Cortex of kidney (tissue), 1 donor: ENCODE measurements at places on chromosomes 5 and 9.

GRCh38 chr5:111383288-111383970 is 128.9 kb downstream of the STARD4 start:
- DNase-seq, result no peak

DNA sequence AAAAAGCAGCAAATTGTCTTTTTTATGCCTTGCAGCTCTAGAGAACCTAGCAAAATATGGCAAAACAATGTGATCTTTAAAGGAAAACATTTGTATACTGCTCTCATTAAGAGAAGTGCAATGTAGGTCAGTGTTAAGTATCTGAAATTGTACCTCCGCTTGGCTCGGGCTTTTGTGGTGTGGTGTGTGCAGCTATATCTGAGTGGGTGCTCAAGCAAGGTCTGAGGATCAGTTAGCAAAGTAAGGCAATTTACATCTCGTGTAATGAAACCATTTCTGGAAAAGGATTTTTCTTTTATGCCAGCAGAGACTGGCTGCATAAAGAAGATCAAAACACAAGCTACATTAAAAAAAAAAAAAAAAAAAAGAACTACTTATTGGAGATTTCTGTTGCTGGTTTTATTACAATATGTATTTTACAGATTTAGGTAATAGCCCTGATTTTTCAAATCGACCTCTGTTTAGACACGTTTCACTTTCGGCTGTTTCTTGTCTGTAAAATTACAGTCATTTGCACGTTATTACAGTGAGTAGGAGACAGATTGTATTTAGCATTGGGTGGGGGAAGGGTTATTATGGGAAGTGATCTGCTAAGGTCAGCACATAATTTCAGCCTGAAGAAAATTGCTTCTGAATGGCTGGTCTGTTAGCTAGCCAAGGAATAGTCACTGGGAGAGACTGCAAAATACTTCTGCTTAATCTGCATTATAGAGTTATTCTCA is 7.9 kb upstream of the ZNF608 start:
- no peak for DNase-seq

DNA sequence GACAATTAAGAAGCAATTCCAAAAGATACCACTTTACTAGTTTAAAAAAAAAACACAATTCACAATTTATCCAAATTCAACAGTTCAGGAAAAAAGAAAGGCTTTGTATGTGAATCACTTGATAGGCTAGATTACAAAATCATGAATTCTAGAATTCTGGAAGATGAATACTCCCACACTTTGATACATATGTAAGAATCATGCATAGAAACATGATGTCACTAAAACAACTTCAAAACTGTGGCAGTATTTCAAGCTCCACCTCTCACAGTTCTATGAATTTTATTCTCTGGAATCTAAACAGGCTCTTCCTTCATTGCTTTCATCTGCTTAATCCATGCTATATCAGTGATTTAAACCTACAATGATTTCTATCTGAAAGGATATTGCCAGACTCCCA is 51.0 kb downstream of the GNAQ start:
- no peak for DNase-seq

DNA sequence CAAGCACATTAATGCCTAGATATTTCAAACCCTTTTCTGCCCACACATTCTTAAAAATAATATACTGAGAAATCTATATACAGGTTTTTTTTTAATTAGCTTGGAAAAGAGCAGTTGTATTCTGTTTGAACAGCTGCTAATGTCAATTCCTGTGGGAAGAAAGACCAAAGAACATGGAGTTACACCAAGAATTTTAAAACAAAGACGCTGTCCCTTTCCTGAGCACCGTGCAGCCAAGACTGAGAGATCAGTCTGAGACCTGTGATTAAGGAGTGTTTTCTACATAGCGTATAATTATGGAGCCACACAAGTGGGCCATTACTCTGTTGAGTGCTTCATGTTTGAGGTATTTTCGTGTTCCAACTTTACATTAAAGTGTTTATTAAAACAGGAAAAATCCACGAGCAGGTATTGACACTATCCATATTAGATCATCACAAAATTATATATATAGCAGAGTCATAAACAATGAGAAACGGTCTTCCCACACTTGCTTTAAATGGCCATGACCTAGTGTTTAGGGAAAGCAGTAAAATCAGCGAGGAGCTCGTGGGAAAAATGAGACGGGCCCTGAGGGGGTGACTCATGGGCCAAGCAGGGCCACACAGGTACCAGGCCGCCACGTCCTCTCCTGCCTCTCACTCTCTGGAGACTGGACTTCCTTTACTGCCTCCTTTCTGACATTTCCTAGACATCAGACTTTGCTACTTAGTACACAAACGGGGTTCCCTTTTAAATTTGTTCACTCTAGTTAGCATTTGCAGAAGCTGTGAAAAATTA is 153.1 kb upstream of the OTULINL start:
- no peak for DNase-seq

DNA sequence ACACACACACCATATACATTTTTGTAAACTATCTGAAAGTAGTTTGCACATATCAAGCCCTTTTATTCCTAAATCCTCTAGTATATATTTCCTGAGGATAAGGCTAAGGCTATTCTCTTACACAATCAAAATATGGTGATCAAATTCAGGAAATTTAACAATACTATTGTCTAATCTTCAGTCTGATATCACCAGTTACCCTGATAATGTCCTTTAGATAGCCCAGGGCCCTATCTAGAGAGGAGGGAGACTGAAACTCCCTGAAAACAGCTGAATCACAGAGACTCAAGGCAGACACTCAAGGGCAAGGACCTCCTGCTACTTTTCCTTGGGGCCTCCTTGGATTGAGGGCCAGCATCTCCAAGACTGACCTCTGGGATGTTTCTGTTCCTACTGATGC is 30.4 kb downstream of the PTTG1 start:
- no peak for DNase-seq

GRCh38 chr5:176994460-176995121 is 12.0 kb downstream of the UIMC1 start:
- DNase-seq, result no peak

- no peak for DNase-seq
Observed at GRCh38 chr9:4678679-4679267, 596 bp upstream of the CDC37L1 start.

GRCh38 chr5:138951986-138952735 is 77.0 kb upstream of the LRRTM2 start:
- DNase-seq, result no peak

DNA sequence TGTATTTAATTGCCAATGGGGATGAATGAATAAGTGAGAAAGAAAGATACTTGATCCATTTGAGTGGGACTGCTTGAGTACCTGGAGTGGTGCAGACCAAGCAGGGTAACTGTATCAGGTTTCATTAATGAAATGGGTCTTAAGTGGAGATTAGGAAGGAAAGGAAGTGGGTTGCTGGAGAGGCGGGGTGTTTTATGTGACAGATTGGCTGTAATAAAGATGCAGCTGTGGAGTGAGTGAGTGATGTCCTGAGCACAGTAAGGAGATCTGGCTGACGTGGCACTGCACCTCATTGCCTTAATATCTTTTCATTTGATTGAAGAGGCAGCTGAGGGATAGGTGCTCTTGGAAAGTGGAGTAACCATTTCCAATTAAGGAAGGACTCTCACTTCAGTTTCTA is 161.0 kb upstream of the CCDC152 start:
- DNase-seq, result no peak

- DNase-seq, result no peak
Observed at GRCh38 chr9:88936668-88937067, 54.6 kb upstream of the S1PR3 start.

GRCh38 chr9:137972988-137973470 is 95.4 kb downstream of the CACNA1B start:
- DNase-seq, result no peak

GRCh38 chr5:54769072-54769471 is 216.3 kb downstream of the ESM1 start:
- no peak for DNase-seq

- DNase-seq, result no peak
Observed at GRCh38 chr5:32157078-32157477, 17.0 kb downstream of the GOLPH3 start.

- DNase-seq, result no peak
Observed at GRCh38 chr5:112930082-112930344, 8.0 kb upstream of the REEP5 start.

- no peak for DNase-seq
Observed at GRCh38 chr9:90394871-90395270, 247.8 kb downstream of the DIRAS2 start.

- no peak for DNase-seq
Observed at GRCh38 chr5:71937921-71938698, 169.2 kb upstream of the MAP1B start.

DNA sequence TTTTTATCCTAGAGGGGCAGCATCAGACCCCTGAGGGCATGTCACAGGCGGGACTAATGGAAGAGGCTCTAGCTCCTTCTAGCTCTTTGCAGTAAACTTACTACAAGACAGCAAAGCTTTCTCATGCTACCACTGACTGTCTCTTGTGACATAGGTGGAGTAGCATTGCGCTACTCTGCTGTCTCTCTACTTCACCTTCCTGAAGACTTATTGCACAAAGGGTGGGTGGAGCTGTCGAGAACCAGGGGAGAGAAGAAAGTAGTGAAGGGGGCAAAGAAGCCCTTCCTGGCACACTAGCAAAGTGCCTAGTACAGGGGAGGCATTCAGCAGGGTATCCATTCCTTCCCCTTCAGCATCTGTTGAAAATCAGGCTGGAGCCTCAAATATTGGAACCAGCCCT is 36.1 kb upstream of the NEK6 start:
- DNase-seq, result no peak

- DNase-seq, result no peak
Observed at GRCh38 chr5:56684159-56684558, 131.2 kb upstream of the MAP3K1 start.

GRCh38 chr5:155019601-155020226 is 6.2 kb downstream of the KIF4B start:
- no peak for DNase-seq

GRCh38 chr9:108033976-108034964 is 544.7 kb upstream of the KLF4 start:
- no peak for DNase-seq

GRCh38 chr9:116451500-116452115 is 235.5 kb upstream of the TRIM32 start:
- no peak for DNase-seq
